ENCODE measurements at places on chromosomes 5 and 9. TPM values are rescaled to one million over a fixed set of nuclear protein-coding genes. Genes with fewer than 3 reads are reported as not detected.

UGCG gene
- 28.4 TPM for total RNA-seq

FRMD3 gene
- total RNA-seq: 0.65 TPM

C5orf63 gene
- total RNA-seq: 8.2 TPM

IL4 gene
- 2.5 TPM for total RNA-seq

ITK gene
- 156 TPM for total RNA-seq

FIBCD1 gene
- total RNA-seq: not detected

EQTN gene
- not detected for total RNA-seq

HBEGF gene
- total RNA-seq: 4.4 TPM

IFNA21 gene
- total RNA-seq: not detected

PCAT7 gene
- total RNA-seq: not detected

HAPLN1 gene
- total RNA-seq: not detected

IRX1 gene
- total RNA-seq: not detected

KLF4 gene
- 0.21 TPM for total RNA-seq

SMIM32 gene
- not detected for total RNA-seq

MARCHF3 gene
- 2.6 TPM for total RNA-seq

CDH12 gene
- not detected for total RNA-seq

GCNT4 gene
- 0.67 TPM for total RNA-seq

SPRY4 gene
- total RNA-seq: 1.8 TPM

TLE4 gene
- 29.4 TPM for total RNA-seq

CMBL gene
- total RNA-seq: 3.0 TPM

LCN2 gene
- not detected for total RNA-seq

PCDHGA6 gene
- total RNA-seq: 0.13 TPM

TOR1B gene
- total RNA-seq: 23.4 TPM

RNF183 gene
- total RNA-seq: not detected

ST8SIA4 gene
- 46.0 TPM for total RNA-seq

FGF18 gene
- total RNA-seq: 0.13 TPM
